Choroid plexus epithelial cell (primary cell): ENCODE measurements at places on chromosomes 6 and 20.
A peak's percentile ranks its signal among the peaks of the same experiment; 100 is the strongest.

DNA sequence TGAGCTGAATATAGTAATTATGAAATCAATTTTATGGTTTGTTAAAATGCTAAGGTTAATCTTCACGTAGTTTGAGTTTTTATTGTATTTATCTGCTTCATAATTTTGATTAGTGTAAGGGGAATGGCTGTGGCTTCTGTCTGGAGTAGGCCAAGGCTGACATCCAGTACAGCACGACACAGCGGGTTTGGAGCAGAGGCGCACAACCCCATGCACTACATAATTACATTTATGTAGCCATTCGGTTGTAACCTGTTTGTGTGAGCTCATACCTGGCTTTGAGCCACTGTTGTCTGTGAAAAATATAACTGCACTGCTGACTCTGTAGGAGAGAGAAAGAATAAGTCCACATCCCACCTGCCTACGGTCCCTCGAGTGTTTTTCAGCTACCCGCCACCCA is 615.5 kb downstream of the EYS start:
- no peak for DNase-seq

DNA sequence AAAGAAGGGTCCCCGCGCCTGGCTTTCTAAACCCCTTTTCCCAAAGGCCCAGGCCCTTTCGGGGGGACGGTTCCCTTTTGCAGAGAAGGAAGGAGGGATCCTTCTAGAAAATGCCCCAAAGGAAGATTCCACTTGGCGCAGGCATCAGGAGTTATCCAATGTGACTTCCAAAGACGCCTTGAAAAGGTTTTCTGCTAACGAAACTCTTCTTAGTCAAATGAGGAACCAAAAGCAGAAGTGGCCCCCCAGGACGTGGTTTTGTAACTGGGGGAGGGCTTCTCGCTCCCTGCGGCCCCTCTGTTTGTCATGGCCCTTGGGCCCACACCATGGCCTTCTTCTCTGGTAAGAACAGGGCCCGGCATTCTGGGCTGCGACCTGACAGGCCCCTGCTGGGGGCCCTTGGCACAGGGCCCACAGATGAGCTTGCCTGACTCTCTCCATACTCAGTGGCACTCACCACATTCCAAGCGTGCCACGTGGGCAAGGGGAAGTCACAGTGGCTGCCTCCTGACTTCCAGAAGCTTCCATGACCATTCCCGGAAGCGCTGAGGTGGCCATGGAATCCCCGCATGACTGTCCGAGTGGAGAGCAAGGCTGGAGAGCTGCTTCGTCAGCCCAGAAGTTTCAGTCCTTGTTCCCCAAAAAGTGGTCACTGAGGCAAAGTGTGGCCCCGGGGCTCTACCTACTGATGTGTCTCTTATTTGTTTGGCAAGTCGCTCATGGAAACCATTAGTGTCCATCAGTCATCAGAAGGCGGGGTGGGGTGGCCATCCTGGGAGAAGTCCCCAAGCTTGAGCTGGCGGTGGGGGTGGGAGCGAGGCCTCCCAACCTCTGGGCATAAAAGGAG is 834 bp upstream of the CTSZ start:
- no peak for DNase-seq

DNA sequence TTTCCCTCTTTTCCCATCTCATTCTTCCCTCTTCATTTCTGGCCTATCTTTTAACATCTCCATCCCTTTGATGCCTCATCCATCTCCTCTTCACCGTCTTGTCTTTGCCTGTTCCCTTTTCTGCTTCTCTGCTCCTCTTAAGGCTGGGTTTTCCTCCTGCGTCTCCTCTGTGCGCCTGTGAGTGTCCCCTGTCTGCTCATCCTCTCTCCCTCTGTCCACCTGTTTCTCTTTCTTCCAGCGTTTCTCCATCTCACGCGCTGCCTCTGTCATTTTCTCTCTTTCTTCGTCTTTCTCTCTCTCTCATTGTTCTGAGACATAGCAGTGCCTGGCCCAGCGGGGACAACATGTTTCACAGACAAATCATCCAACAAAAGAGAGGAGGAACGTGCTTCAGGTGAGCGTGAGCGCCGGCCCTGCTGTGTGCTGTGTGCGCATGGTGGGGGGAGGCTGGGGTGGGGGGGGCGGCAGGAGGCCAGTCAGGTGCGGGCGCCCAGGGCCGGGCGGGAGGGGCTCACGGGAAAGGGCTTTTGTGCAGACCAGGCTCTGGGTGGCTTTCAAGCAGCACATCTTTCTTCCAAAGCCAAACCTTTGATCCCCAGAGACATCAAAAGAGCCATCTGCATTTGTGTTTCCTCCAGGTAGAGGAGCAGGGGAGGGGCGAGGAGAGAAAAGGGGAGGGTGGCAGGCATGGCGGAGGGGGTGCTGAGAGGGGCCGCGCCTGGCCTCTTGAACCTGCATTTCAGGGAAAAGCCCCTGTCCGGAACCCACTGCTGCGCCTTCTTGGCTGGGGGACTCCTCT is 121.3 kb downstream of the VEGFA start:
- no peak for DNase-seq

DNA sequence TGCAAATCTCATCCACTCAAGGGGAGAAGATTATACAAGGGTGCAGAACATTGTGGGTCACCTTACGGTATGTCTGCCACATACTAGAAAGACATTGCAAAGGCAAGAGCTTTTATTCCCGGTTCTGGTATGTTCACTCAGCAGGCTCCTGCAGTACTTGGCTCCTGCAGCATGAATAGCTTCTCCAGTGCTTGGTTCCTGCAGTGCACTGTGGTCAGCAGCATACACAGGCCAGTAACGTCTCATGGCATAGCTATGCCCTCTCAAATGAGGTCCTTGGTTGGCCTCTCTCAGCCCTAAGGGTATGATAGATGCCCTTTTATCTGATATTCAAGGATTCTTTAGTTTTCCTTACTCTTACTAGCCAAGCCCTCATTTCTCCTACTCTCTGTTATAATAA is 12.6 kb downstream of the TCP11 start:
- peak; percentile 88 for DNase-seq

DNA sequence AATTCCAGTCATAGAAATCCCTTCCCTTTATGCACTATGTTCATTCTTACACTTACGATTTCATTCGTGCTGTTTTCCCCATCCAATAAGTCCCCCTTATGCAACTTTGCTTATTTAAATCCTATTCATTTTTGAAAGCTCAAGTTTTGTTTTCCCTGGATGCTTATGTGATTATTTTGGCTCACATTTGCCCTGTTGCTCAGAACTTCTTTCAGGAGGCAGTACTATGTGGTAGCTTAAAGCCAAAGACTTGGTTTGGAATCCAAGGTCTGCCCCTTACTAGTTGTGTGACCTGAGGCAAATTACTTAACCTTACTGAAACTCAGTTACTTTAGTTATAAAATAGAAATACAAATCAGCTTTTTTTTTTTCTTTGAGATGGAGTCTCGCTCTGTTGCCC is 59.6 kb downstream of the MOXD1 start:
- DNase-seq = peak; percentile 46

GRCh38 chr20:60092729-60093128 is 134.5 kb downstream of the CDH26 start:
- DNase-seq = no peak

- DNase-seq = no peak
Measured at GRCh38 chr6:5673019-5673790, 333.5 kb downstream of the NRN1 start.

DNA sequence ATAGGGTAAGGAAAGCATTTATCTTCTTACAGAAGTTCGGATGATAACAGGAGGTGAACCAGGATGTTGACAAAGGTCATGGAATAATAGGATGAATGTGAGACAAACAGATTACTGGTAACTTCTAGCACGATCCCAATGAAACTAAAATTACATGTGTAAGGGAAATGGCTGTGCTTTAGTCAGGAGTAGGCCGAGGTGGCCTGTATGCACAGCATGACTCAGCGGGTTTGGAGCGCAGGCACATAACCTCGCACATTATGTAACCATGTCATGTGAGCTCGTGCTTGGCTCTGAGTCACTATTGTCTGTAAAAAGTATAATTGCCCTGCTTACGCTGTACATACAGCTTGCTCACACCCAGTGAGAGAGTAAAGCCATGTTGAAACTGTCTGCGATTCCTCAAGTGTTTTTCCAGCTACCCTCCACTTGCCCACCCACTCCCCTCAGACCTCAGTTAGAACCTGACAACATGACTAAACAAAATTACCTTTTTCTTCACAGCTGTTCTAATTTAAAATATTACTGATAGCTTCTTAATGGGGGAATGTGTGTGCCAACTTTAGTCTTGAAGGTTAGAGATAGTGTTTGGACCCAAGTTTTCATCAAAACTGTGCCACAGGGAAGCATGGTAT is 8.2 kb downstream of the CYB5R4 start:
- peak; percentile 98 for DNase-seq

DNA sequence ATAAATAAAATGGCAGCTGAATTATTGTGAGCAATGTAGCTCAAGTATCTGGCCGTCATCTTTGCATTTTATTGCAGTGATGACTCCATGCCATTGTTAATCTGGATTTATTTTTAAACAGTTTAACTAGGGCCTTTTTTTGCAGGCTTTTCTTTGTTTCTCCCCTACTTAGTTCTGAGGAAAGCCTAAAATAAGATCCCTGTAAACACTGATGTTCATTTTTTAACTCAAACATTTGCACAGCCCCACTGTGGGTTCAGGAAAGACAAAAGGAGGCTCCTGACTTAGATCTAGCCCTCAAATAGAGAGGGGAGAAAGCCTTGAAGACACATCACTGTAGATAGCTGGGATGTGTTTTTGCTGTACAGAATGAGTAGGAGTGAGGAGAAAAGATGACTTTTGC is 69.2 kb downstream of the PLEKHG1 start:
- DNase-seq = peak; percentile 5

GRCh38 chr6:3031857-3032640 is 32.4 kb downstream of the NQO2 start:
- no peak for DNase-seq

DNA sequence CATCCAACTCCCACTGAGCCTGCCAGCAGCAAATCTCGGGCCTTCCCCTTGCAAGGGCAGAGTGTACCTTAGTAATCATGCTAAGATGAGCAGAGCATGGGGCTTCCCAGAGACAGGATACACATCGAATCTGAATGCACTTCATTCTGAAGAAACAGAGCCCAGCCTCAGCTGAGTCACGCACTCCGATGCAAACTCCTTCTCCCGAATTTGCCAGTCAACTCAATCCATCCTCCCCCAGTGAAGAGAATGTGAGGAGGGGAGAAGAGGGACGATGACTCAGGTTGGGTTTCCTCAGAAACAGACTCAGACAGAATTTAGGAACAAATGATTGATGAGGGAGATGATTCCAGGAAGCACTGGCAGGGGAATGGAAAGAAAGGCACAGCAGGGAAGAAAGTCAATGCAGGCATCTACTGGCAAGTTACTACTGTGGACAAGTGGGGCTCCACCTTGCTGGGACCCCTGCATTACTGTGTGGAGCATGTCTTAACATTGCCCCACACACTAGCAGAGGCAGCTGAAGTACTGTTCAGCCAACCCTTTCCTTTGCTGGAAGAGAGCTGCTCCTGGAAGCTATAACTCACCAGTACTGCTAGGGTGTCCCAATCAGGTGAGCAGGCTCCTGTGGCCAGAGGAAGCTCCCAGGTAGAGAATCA is 251.6 kb downstream of the ADGB start:
- peak; percentile 68 for DNase-seq

DNA sequence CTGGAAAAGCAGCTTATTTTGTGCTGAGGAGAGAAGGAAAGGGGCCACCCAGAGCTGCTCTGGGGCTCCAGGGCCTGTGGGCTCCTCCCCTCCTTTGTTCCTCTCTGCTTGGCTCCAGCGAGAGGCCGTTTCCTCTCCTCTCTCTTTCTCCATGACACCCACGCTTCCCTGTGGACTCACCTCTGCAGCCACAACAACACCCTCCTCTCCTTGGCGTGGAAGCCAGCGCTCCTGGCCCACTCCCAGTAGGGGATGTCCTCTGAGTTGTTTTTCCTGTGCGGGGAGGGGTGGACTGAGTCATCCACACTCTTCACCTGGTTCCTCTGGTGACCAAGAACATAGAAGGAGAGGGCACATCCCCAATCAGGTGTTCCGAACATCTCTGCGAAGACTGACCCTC is 4.9 kb upstream of the CDSN start:
- DNase-seq = peak; percentile 39

DNA sequence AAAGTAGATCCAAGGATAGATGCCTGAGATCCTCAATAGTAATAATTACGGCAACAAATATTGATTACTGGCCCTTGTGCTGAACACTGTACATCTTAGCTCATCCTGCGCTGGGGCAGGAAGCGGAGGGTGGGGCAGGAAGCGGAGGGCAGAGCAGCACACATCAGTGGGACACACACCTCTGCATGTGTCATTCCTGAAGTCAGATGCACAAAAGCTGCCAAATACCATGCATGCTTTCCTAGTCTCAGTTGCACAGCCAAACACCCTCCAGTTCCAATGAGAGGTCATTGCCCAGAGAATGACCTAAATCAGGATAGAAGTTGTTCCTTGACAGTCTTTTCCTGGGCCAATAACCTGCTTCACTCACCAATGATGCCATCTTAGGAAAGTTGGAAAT is 74.4 kb upstream of the FOXC1 start:
- DNase-seq = no peak

- DNase-seq = no peak
Measured at GRCh38 chr6:95309545-95309944, 267.8 kb upstream of the MANEA start.

GRCh38 chr6:38192487-38192886 is 373.0 kb downstream of the ZFAND3 start:
- no peak for DNase-seq

GRCh38 chr20:62219992-62220665 is at the start of gene HRH3:
Gene HRH3 (minus strand): TSS chr20:62220278. CDS start chr20:62219970, 308 bp downstream.
- DNase-seq = peak; percentile 26

- no peak for DNase-seq
Measured at GRCh38 chr20:16947479-16947878, 199.3 kb downstream of the OTOR start.

- DNase-seq = no peak
Measured at GRCh38 chr6:11129908-11130565, 18.5 kb upstream of the ERVFRD-1 start.

- peak; percentile 12 for DNase-seq
Measured at GRCh38 chr6:9308284-9308683, 872.9 kb upstream of the SLC35B3 start.

GRCh38 chr6:38064431-38064830 is 244.9 kb downstream of the ZFAND3 start:
- no peak for DNase-seq

- DNase-seq = no peak
Measured at GRCh38 chr6:158381214-158381613, 68.9 kb downstream of the TULP4 start.

GRCh38 chr6:44339301-44339700 is 3.1 kb upstream of the SPATS1 start:
- no peak for DNase-seq

GRCh38 chr6:55023230-55023629 is 151.1 kb upstream of the HCRTR2 start:
- DNase-seq = no peak

DNA sequence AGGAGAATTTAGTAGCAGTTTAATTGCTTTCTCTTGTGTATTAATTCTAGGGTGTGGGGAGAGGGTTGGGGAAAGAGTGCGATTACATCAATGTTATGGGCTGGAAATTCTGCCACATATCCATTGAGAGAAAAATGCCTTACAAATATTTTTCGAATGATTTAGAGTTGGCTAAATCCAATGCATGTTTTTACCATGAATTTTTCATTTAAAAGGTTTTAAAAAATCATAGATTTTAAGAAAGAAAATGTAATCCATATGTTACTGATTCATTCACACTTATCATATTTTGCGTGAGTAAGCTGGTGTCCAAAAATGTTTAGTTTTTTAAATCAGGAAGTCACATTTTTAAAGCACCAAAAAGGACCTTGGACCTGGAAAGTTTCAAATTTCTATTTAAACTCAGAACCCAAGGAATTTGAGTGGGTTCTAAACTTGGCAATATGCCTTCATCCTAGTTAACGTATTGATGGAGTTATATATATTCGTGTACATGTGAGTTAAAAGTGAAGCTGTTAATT is 627.4 kb upstream of the CITED2 start:
- peak; percentile 36 for DNase-seq
